Fibroblast of mammary gland (primary cell): ENCODE measurements at places on chromosomes 6 and 20.

GRCh38 chr6:131116321-131116720 is 18.9 kb upstream of the AKAP7 start:
- no peak for DNase-seq

GRCh38 chr20:63574156-63574828 is at the start of gene HELZ2:
TSS of gene HELZ2 (minus strand) at chr20:63574239. CDS start at chr20:63572385, 1,854 bp downstream.
- DNase-seq: peak; percentile 41

GRCh38 chr6:169250660-169251059 is 3.0 kb downstream of the THBS2 start:
- peak; percentile 96 for DNase-seq

GRCh38 chr6:118101831-118102345 is 194.8 kb downstream of the SLC35F1 start:
- no peak for DNase-seq

DNA sequence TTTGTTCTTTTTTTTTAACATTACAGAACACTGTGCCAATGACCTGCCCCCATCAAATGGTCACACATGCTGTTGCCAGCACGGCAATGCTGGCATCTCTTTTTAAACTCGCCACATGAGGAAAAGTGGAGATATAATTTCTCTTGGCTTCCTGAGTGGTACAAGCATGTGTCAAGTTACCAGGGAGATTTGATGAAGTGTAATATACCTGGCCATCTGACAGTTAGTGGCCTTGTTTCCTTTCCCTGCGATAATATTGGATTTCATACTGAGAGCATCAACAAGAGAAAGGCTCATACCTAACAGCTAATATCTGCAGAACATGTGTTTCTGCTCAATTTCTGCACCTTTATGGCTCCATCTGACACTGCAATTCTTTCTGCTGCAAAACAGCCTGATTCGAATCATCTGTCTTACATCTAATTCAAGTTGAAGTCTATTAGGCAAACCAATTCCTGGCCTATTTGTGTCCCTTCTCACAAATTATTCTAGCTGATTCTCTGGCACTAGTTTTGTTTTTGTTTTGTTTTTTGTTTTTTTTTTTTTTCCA is 519.5 kb downstream of the PREX1 start:
- no peak for DNase-seq

- no peak for DNase-seq
Observed at GRCh38 chr6:21222656-21223055, 370.9 kb upstream of the SOX4 start.

- no peak for DNase-seq
Observed at GRCh38 chr20:21052241-21052640, 53.9 kb downstream of the LINC00237 start.

- no peak for DNase-seq
Observed at GRCh38 chr20:48606841-48607543, 220.8 kb downstream of the PREX1 start.

DNA sequence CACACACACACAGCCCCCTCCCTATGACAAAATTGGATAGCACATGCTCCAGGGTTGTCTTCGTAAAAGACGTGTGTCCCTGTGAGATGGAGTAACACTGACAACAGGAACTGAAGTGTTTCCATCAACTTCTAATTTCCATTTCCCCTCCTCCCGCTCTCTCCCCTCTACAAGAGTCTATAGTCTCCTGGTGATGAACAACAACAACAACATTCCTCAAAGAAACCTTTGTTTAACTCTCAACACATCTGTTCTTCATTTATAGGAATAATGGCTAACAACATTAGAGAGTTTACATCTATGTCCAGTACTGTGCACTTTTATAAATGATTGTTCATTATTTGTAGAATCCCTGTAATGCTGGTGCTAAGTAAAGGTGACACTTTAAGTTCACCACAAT is 205.8 kb upstream of the SSTR4 start:
- no peak for DNase-seq

- DNase-seq: no peak
Observed at GRCh38 chr6:18023891-18024290, 36.5 kb upstream of the KIF13A start.

DNA sequence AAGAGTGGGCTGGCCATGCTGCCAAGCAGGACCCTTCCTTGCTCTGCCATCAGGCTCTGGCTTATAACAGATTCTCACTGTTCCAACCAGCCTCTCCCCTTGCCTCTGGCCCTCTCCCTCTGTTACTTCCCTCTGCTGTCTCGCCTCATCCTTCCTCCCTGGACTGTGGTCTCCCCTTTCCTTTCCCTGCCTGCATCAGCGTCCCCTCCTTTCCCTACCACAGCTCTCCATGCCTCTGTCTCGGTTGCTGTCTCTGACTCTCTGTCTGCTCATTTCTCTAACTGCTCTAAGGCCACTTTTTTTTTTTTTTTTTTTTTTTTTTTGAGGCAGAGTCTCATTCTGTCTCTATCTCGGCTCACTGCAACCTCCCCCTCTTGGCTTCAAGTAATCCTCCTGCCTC is 173.4 kb downstream of the PTPRT start:
- DNase-seq: no peak

- peak; percentile 60 for DNase-seq
Observed at GRCh38 chr6:83221889-83222479, 28.8 kb downstream of the RWDD2A start.

DNA sequence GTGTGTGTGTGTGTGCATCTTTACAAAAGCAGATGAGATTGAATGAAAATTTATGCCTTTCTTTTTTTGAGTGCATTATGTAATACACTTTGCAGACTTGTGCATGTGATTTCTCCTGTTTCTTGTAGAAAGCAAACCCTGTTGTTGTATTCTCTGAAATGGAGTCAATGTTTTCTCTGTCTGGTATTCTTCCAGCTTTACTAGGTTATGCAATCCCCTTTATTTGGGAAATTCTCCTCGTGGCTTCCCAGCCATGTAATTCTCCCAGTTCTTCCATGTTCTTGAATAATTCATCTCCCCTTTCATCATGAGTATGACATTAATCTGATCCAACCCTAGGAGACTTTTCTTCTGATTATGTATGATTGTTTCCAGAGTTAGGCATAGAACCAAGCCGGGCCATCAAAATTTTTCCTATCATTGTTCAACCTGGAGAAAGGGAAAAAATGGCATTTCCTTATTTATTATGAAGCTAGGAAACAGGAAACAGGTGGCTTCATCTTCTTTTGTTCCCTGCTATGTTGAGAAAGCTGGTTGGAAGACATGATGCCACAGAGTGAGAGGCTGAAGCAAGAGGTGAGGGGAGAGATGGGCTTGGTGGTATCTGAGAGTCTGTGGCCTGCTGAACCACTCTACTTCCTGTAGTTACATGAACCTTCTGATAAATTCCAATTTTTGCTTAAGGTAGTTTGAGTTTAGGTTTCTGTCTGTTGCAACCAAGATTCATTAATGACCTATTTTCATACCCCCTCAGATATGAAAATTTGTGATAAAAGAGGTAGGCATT is 68.8 kb downstream of the PRL start:
- DNase-seq: no peak

DNA sequence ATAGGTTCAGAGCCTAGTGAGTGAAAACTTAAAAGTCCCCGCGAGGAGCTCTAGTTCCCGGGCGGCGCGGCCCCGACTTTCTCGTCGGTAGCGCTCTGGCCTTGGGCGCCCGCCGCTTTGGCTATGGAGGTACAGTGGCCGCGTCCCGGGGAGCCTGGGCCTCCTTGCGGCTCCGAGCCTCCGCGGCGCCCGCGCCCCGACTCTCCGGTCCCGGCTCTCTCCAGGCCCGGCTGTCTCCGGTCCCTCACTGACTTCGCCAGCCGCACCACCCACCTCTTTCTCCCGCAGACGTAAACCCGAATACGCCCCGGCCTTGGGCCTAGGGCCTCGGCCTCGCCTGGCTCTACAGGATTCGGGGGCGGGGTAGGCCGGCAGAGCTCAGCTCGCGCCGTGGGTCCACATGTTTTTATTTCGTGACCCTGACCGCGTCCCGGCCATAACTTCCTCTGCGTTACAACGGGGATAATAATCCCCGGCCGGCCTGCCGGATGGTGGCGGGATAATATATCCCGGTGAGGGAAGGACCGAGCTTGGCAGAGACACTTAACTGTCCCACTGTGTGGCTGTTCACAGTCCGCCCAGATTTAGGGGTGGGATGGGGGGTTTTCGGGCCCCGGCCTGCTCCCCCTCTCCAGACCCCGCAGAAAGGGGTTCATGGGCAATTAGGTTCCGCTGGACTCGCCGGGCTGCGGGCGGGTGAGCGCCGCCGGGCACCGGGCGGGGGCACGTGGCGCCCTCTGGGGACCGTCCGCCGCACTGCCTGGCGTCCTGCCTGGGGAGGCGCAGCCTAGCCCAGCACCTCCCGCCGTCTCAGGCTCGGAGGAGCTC is 10.0 kb upstream of the TBX18 start:
- DNase-seq: peak; percentile 51

DNA sequence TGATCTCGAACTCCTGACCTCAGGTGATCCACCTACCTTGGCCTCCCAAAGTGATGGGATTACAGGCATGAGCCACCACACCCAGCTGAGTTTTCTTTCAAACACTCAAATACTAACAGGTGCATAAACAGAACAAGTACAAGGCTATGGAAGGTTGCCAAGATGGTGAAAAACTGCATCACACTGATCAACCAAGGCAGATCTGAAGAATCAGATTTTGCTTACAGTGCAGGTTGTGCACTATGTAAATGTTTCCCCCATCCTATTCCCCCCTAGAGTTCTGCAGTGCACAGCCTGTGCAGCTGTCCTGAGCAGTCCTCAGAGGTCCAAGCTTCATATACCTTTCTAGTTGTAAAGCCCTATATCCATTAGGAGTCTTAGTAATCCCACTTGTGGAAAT is 73.0 kb downstream of the GFRA4 start:
- no peak for DNase-seq

DNA sequence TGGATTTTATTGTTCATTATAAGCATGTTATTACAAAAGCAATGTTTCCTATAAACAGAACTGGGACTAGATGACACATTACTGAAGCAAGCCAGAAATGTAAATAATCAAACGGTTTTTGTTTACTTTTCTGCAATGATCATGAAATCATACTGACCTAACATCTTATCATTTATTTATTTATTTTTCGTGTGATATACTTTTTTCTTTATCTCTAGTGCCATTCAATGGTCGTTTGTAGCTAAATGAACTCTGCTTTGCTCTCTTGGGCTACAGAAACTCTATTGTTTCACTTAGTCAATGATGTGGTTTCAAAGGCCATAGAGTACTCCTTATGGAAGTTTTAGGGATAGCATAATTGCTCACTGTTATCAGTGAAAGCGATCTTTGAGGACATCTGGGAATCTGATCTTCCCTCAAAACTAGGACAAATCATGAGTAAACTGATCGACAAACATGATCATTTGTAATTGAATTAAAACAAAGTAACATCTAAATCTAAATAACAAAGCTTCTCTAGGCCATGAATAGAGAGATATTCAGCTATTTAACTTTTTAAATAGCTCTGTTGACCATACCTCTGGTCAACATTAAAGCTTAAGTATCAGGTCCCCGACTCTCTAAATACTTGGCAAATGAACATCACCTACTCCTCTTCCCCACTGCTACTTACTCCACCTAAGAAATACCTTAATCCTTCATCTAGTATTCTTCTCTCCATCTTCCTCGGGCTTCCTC is 933.4 kb downstream of the TFAP2A start:
- DNase-seq: peak; percentile 12

DNA sequence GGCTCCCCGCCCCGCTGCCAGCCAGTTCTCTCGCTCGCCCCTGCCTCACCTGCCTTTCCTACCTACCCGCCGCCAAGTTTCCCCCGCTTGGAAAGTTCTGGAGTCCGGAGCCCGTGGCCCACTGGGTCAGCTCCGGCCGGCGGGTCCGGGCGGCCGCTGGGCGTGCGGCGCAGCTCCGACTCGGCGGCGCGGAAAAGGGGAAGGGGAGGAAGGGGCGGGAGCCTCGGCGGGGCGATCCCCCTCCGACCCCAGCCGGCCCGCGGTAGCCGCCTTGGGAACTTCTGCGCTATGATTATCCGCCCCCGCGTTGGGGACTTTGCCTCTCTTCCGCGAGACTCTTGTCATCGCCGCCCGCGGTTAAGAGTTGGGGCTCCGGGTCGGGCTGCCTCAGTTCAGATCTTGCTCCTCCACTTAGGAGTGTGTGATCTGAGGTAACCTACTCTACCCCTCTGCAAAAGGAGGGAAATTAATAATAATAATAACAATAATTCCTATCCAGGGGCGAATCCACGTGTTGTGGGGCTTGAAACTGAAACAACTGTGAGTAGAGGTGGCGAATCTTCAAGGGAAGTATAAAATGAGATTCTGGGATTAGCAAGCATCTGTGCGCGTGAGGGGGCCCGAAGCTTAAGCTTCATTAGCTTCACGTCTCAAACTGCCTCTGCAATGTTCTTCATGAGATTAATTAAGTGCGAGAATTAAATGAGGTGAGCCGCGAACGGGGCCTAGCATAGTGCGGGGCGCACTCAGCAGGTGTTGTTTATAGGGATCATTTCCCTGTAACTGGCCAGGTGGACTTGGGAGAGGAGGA is 30.8 kb downstream of the SF3B5 start:
- no peak for DNase-seq

GRCh38 chr6:4318321-4318720 is 182.9 kb upstream of the ECI2 start:
- no peak for DNase-seq

- DNase-seq: peak; percentile 20
Observed at GRCh38 chr20:17896193-17896723, 72.3 kb downstream of the SNX5 start.

GRCh38 chr6:20652299-20653084 is 118.2 kb downstream of the CDKAL1 start:
- peak; percentile 62 for DNase-seq

- peak; percentile 3 for DNase-seq
Observed at GRCh38 chr6:50145125-50145524, 95.4 kb upstream of the DEFB112 start.

GRCh38 chr6:118706702-118707101 is 55.3 kb upstream of the CEP85L start:
- no peak for DNase-seq

GRCh38 chr6:169167581-169168301 is 85.9 kb downstream of the THBS2 start:
- DNase-seq: peak; percentile 96

GRCh38 chr20:59751075-59751711 is 146.9 kb downstream of the PHACTR3 start:
- peak; percentile 41 for DNase-seq

- no peak for DNase-seq
Observed at GRCh38 chr6:87289571-87289970, 32.8 kb upstream of the SMIM8 start.

DNA sequence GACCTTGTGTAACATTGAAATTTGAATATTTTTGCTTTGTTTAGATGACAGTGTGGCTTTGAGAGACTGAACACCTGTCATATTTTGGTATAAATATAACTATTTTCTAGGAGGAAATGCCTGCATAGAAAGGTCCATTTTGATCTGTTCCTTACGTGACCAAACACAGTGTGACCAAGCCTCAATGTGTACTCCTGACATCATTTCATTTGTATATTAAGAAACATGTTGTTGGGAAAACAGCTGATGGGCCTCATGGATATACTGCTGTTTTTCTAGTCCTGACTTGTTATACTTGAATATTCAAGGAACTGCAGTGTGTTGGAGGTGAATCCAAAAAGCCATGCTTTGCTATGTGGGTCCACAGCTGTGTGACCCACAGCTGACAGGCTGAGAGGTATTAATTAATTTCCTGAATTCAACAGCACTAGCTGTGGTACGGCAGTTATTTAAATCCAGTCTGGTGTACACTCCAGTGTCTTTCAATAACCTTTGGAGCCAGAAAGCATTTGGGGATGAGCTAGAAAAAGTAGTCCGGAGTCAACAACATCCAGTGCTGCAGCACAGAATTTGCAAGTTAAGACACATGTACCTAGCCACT is 18.9 kb downstream of the NCOA7 start:
- no peak for DNase-seq

- no peak for DNase-seq
Observed at GRCh38 chr20:19697415-19697814, 60.6 kb upstream of the RIN2 start.

GRCh38 chr6:40112350-40112749 is 178.1 kb upstream of the MOCS1 start:
- no peak for DNase-seq
